ENCODE measurements at places on chromosomes 11 and 22.

GRCh38 chr22:17641269-17641668 lies 2.7 kb downstream of the BCL2L13 start:
- no peak for ATAC-seq

DNA sequence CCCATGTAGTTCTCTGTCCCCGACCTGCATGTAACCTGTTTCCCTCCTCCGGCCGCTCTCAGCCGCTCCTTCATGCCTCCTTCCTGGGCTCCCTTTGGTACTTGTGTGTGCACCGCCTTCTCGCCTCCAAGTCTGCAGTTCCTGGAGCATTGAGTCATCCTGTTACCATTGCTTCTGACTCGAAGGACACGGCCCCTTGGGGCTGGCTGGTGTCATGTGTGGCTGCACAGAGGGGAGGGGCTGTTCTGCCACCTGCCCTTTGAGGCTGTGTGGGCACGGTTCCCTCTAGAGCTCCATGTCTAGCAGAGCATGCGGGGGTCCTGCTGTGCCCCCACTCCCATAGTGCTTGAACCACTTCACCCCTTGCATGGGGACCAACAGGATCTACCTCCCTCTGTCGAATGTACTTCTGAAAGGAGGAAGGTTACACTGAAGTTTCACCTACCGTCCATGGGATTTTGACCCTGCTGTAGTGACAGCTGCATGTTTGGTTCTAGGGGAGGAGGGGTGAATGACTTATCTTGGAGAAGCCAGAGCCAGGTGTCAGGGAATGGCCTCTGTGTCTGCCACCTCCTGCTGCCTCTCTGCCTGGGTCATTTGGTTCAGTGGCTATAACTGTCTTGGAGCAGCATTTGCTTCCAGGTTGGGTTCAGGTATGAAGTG lies 39.6 kb downstream of the BCR start:
- ATAC-seq, result peak; percentile 32

DNA sequence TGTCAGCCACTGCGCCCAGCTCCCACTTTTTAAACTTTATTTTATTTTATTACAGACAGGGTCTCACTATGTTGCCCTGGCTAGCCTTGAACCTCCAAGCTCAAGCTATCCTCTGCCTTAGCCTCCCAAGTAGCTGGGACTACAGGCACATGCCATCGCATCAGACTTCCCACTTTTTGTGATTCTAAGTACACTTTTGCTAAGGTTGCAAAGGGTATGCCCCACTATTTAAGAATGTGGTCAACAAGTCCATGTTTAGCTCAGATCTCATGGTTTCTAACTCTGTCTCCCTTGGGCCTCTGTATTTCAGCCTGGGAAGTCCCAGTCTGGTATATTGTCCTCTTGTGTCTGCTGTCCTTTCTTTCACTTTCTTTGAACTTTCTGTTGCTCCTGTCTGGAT lies 35.3 kb downstream of the EXPH5 start:
- ATAC-seq, result no peak

GRCh38 chr11:42906226-42906625 lies 405.6 kb upstream of the API5 start:
- ATAC-seq, result no peak

GRCh38 chr11:45662665-45663485 lies 2.5 kb downstream of the CHST1 start:
- ATAC-seq, result peak; percentile 53

- ATAC-seq, result no peak
These were observed 57.0 kb downstream of the SMIM38 start for GRCh38 chr11:69212798-69213110.

GRCh38 chr11:77223797-77224196 lies 77.7 kb downstream of the GDPD4 start:
- ATAC-seq, result no peak

DNA sequence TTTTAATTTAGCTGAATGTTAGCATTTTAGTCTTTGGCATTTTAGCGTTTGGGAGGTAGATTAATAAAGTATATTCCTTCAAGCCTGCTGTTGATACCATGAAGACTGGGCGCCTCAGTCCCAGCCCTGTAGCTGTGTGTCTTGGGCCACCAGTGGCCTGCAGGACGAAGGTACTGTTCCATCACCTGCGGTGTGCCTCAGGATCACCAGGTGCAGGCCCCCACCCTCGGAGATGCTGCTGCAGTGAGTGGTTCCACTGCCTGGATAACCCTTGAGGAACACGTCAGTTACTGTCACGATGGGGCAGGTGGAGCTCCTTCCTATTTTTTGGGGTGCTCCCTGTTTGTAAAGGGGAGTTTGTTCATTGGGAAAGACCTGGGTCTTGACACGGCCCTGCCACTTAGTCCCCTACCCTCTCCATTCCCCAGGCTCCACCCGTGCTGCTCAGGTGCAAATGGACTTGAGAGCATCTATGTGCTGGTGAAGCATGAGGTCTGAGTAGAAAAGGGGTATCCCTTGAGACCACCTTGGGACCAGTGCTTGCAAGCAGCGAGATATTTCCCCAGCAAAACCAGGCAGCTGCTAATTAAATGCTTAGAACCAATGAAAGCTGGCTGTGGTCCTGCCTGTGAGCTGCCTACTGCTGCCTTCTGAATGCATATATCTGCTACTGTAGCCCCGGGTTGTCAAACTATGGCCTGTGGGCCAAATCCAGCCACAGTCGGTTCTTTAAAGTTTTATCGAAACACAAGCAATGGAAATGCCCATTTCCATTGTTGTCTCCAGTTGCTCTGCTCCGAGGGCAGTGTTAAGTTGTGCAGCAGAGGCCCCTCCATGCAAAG lies 28.7 kb downstream of the INCENP start:
- ATAC-seq, result no peak

DNA sequence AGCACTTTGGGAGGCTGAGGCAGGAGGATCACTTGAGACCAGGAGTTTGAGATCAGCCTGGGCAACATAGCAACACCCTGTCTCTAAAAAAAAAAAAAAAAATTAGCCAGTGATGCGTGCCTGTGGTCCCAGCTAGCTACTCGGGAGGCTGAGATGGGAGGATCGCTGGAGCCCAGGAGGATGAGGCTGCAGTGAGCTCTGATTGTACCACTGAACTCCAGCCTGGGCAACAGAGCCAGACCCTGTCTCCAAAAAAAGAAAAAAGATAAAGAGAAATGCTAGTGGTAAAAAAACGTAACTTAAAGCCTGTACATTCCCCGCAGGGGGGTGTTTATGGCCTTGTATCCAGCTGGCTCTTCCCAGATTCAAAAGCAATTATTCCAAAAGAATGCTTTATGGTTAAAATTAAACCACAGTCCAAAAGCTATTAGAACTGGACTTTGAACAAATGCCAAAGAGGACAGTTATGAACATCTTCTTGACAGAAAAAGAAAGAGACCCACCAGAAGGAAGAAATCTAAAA lies 16.4 kb upstream of the SNX32 start:
- ATAC-seq, result no peak

- ATAC-seq, result no peak
These were observed 2.6 kb downstream of the GGA1 start for GRCh38 chr22:37611207-37611606.

DNA sequence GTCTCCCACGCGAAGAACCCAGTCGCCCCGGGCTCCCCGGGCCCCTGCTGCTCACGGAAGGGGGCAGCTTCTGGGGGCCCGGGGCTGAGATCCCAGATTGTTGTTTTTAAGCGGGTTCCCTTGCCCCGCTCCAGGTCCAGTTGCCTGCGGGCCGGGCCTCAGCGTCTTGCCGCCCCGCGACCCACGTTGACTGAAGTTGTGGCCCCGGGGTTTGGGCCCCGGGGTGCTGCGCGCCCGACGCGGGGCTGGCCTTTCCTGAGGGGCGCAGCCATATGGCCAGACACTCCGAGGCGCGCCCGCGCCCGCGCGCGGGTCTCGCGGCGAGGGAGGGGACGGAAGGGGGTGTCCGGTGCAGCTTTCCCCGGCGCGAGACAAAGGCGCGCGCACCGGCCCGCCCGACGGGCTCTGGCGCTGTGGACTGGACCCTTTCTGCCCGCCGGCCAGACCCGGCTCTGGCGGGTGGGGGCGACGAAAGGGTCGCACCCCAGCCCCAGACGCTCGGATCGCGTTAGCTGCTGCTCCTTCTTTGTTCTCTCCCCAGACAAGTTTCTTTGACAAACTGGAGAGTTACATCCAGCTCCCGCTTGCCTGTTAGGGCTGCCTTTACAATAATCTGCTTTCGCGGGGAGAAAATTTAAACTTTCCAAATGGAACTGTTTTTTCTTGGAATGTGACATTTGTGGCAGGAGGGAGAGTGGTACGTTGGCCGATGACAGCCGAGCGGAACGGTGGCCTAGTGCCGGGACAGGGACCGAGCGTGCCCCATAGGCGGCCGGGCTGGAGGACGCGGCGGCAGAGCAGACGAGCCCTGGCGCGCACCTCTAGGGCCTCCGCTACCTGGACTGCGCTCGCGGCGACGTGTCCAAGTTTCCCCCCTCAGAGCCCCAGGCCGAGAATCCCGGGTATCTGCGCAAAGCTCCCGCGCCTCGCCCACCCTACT lies 716 bp downstream of the AMOTL1 start:
- ATAC-seq, result peak; percentile 28

- no peak for ATAC-seq
These were observed 76.9 kb upstream of the API5 start for GRCh38 chr11:43234881-43235280.

GRCh38 chr11:92308366-92308765 lies 83.7 kb downstream of the FAT3 start:
- ATAC-seq, result no peak

DNA sequence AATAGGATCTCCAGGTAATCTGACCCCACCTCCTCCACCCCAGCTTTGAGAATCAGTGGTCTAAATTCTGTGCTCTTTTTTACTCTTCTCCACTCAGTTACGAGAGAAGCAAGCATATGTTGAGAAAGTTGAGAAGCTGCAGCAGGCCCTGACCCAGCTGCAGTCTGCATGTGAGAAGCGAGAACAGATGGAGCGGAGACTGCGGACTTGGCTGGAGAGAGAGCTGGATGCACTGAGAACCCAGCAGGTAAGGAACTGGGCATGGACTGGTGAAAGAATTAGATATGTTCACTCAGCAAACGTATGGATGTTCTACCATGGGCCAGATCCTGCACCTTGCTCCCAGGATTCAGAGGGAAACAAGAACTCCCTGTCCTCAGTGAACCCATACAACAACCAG lies 85.7 kb downstream of the AMOTL1 start:
- no peak for ATAC-seq

GRCh38 chr11:129595038-129595962 lies 219.7 kb downstream of the BARX2 start:
- peak; percentile 46 for ATAC-seq

DNA sequence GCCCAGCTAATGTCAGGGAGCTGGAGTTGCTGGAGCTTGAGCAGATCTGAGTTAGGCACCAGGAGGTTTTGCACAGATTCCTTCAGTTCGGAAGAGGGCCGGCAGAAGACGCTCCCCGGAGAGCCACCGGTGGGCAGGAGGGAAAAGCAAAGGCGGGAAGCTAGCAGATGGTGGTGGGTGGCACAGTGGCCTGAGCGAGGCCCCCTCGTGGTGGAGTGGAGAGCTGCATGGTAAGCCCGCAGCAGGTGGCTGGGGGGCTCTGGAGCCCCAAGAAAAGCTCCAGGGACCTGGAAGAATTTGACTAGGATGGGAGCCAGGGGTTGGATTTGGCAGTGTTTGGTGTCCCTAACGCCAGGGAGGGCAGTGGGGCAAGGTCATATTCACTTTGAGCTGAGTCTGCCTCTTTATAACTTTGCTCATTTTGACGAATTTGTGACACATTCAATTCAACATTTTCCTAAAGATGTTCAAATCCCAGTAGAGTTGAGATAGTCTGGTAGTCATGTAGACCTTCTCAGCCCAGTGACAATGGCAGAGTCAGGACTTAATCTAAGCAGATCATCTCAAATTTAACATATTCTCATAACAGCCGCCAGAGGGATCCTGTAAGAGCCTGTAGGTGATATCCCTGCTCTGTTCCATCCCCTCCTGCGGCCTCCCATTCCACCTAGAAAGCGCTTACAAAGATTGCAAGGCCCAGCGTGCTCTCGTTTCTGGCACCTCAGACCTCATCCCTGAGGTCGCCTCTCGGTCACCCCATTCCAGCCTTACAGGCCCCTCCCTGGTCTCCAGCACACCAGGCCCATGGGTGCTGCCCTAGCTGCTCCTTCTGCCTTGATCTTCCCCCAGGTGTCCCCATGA lies 57.9 kb downstream of the TRIM29 start:
- peak; percentile 49 for ATAC-seq

- ATAC-seq, result no peak
These were observed 84.4 kb downstream of the RPL27A start for GRCh38 chr11:8766988-8767374.

GRCh38 chr22:38230108-38230825 lies 28.5 kb downstream of the MAFF start:
- ATAC-seq, result peak; percentile 54

- no peak for ATAC-seq
These were observed 25.9 kb downstream of the HIRA start for GRCh38 chr22:19405652-19406051.

GRCh38 chr11:48062649-48063048 lies 82.3 kb downstream of the PTPRJ start:
- ATAC-seq, result no peak

DNA sequence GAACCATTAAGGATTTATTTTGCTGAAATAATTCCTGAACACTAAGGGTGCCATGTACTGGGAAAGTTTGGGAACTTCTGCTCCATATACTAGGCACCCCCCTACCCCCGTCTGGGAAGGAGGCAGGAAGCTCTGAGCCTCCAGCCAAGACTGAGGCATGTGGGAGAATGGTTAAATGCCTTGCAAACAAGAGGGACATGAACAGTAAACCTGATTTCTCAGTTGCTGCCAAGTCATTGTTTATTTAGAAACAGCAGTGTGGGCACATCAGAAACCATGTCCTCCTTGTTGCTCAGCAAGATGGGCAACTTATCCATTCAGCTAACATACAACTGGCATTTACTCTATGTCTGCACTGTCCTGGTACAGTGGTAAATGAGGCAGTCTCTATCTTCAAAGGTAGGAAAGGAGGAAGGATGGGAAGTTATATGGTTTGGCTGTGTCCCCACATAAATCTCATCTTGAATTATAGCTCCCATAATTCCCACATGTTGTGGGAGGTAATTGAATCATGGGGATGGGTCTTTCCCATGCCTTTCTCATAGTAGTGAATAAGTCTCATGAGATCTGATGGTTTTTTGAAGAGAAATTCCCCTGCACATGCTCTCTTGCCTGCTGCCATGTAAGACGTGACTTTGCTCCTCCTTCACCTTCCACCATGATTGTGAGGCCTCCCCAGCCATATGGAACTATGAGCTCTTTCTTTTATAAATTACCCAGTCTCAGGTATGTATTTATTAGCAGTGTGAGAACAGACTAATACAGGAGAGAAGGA lies 459.1 kb downstream of the MIAT start:
- ATAC-seq, result no peak

DNA sequence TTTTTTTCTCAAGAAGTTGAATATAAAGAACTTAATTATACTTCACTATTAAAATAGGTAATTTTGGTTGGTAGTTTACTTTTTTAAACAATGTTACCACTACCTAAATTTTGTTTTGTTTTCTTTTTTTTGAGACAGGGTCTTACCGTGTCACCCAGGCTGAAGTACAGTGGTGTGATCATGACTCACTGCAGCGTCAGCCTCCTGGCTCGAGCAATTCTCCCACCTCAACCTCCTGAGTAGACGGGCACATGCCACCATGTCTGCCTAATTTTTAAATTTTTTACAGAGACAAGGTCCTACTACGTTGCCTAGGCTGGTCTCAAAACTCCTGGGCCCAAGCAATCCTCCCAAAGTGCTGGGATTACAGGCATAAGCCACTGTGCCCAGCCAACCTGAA lies 17.6 kb downstream of the SPCS2 start:
- no peak for ATAC-seq
